Breast epithelium (tissue), 4 donors: ENCODE measurements at places on chromosomes 16 and 17. TPM values are rescaled to one million over a fixed set of nuclear protein-coding genes. Genes with fewer than 3 reads are reported as not detected.

GRCh38 chr17:32786169-32786568 is 90.8 kb downstream of the MYO1D start:
- DNase-seq, result no peak

GRCh38 chr16:79653373-79653891 is 52.9 kb upstream of the MAF start:
- DNase-seq, result no peak

GRCh38 chr17:57006040-57006439 is 28.1 kb downstream of the SCPEP1 start:
- no peak for DNase-seq

DNA sequence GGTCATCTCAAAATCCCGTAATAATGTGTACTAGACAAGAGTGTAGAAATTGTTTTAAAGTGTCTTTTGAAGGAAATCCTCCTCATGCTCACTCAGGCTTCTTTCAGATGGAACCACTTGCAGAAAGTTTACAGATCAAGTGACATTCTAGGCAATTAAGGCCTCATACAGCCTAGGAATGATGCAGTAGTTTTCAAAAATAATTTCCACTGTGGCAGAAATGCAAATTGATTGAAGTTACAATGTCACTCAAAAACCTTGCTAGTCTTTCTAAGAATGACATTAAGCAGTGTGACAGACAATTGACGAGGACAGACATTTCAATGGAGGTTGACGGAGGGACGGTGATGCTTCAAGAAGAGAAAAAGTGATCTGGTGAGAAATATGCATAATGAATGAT is 53.5 kb upstream of the CDH8 start:
- DNase-seq, result no peak

DNA sequence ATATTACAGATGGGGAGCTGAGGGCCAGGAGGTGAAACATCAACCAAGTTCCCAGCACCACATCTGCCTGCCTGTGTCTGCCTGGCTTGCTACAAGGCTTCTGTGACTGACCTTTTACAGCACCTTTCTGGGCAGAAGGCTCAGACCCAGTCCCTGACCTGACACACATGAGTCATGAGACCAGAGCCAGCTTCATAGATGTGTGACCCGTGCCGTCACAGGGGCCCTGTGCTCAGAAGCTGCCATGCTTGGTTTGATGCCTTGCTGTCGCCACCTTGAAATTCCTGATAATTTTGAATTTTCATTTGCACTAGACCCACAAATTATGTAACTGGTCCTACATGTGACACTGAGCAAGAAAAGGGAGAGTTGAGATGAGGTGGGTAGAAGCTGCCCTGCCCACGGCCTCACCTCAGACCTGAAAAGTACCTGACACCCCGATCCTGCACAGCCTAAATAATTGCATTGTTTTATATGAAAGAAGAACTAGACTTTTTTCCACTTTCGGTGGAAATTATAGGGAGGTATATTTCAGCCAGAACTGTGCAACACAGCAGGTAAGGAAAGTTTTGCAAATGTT is 13.3 kb upstream of the PECAM1 start:
- no peak for DNase-seq

Gene PRSS22
- total RNA-seq, result not detected

DNA sequence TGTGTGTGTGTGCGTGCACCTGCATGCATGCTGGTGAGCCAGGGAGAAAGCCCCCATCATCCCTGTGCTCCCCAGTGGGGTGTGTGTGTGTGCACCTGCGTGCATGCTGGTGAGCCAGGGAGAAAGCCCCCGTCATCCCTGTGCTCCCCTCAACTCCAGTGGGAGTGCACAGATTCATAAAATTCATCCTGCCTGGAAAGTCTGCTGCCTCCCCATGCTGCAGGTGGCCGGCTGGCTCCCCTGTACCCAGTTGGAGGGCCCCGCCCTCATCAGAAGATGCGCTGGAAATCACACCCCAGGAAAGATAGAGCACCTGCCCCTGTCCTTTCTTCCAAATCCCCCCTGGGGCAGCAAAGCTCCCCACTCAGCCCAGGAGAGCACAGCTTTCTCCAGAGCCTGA is 84.8 kb upstream of the DOC2B start:
- peak; percentile 30 for DNase-seq

GRCh38 chr16:50263060-50263909 is 3.1 kb upstream of the ADCY7 start:
- DNase-seq, result no peak

- no peak for DNase-seq
Measured at GRCh38 chr17:15971098-15971678, 26.3 kb downstream of the ADORA2B start.

Gene ARMC5
- 5.3 TPM for total RNA-seq
